Activated CD4-positive, alpha-beta memory T cell treated with anti-CD3 and anti-CD28 coated beads for 36 hours (primary cell): ENCODE measurements at places on chromosomes 6 and 20. TPM values are rescaled to one million over a fixed set of nuclear protein-coding genes. Genes with fewer than 3 reads are reported as not detected.

DNA sequence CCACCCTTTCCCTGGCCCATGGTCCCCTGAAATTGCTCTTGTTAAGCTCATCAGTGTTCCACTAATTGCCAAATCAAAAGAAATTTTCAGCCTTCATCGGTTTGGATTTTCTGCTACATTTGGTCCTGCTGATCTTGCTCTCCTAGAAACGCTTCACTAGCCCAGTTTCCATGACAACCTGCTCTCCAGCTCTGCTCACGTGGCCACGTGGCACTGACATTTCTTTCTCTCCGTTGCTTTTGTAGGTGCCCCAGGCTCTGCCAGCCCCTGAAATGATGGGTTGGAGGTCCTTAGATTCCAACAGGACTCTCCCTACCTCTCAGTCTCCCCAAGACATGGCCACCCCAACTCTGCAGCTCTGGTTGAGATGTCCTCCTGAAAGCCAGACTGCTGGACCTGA lies 45.8 kb upstream of the NNAT start:
- DNase-seq, result no peak

GRCh38 chr6:121664158-121664557 lies 228.7 kb downstream of the GJA1 start:
- DNase-seq, result no peak

DNA sequence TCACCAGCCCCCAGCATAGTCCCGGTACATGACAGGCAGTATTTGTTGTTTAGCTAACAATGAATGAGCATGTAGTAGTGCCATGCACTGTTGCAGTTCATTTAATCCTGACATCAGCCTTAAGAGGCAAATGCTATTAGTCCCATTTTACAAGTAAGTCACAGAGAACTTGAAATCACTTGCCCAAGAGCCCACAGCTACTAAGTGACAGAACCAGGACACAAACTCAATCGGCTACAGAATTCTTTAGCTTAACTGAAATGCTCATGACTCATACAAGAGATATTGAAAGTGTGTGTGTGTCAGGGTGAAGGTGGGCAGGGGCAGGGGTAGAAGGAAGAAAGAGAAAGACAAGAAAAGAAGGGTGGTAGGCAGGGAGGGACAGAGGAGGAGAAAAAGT lies 52.7 kb downstream of the UNC5CL start:
- DNase-seq, result no peak

DNA sequence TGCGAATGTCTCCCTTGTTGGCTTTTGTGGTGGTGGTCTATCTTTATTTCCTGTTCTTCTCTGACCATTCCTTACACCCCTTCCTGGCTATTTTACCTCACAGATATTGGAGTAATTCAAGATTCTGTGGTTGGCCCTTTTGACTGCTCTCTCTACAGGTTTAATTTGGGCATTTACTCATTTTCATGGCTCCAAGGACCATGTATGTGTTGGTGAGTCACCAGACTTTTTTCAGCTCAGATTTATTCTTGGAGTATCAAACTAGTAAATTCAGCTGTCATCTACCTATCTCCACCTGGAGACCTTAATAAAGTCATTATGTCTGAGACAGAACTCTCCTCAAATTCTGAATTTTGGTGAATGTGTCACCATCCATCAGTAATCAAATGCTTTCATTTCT lies 15.5 kb downstream of the RNF146 start:
- DNase-seq, result no peak

The TEAD3 gene
- 2.2 TPM for total RNA-seq

The EHMT2 gene
- 46.0 TPM for total RNA-seq

DNA sequence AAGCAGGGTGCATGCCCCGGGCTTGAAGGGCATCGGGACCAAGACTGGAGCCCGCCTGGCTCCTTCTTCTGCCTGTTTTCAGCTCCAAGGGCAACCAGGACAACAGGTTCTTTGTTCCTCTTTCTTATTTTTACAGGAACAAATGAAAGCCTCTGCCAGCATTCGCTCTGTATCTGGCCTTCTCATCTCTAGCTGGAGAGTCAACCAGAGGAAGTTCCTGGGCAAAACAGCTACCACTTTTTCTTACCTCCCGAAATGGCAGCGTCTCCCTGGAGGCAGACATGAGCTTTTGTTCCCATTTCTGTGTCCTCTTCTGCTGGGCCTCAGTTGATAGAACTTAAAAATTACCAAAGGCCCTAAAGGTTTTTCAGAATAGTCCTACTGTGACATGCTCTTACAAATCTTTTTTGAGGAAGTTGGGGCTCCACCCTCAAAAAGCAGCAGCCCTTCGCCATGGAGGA lies 74.1 kb upstream of the NAA20 start:
- DNase-seq, result no peak

DNA sequence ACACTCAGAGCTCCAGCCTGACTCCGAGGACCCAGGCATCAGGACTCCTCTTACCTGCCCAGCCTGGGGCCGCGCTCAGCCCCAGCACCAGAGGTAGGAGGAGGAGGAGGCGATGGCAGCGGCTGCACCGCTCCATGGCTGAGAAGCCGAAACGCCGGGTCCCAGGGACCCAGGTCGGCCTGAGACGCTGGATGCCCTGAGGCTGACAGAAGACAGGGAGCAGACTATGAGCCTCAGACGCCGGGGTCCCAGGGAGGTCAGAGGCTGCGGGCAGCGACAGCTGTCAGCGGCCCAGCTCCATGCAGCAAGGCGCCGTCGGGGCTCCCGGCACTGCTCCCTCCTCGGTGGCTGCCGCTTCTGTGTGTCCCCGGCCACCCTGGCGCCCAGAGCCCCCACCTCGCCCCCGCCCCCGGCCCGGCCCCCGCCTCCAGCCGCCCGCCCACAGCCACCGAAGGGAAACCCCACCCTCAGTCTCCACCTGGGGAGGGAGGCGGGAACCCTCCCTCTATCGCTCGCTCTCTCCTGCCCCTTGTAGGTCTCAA lies at the start of gene COL11A2:
Gene COL11A2 (minus strand): TSS at position 363 of the 542 bp plus-strand sequence. CDS start 227 bp downstream, at position 136.
- no peak for DNase-seq
